A172 (cell line): ENCODE measurements at places on chromosomes 12 and 14. TPM values are rescaled to one million over a fixed set of nuclear protein-coding genes. Genes with fewer than 3 reads are reported as not detected.
A peak's percentile ranks its signal among the peaks of the same experiment; 100 is the strongest.

GRCh38 chr12:3662521-3662921 is 90.4 kb downstream of the CRACR2A start:
- DNase-seq: no peak

DNA sequence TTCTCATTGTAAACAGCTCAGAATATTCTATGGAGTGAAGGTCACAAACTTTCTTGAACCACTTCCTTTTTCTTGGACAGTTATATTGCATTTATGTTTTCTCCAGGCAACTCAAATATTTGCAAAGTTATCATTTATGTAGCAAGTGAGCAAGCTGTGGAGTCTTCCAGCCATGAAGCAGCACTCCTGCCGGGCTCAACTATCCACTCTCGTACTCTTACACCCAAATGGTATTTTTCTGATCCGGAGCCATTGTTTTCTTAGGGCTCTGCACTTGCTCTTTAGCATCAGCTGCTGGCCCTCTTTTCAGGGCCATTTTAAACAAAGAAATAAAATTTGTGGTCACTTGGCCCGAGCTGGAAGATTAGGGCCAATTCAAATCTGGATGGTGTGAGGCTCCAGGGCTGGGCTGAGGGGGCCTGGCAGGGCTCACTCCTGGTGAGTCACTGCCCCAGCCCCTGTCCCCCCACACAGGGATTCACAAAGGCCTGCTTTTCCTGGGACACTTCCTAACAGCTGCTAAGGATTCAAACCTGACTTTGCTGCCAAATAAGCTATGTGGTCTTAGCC is 19.7 kb downstream of the SYNE3 start:
- DNase-seq: no peak

GRCh38 chr14:102217399-102217798 is 77.7 kb downstream of the WDR20 start:
- no peak for DNase-seq

- no peak for DNase-seq
Observed at GRCh38 chr12:122842505-122843405, 7.5 kb downstream of the HIP1R start.

GRCh38 chr12:54680374-54680773 is 32.2 kb upstream of the DCD start:
- peak; percentile 31 for DNase-seq

DNA sequence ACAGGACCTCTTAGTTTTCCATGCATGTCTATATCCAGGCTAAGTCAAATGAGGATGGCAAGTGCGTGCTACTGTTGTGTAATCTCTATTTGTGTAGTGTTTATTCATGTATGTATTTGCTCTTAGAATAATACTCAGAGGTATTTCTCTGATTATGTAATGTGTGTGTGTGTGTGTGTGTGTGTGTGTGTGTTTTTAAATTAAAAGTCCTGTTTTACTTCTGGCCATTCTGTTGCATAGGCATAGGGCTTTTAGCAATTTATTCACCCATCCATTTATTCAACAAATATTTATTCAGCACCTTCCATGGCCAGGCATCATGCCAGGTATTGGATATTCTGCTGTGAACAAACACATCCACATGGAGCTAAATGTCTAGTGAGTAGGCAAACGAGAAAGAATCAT is 63.5 kb downstream of the PELI2 start:
- no peak for DNase-seq

DNA sequence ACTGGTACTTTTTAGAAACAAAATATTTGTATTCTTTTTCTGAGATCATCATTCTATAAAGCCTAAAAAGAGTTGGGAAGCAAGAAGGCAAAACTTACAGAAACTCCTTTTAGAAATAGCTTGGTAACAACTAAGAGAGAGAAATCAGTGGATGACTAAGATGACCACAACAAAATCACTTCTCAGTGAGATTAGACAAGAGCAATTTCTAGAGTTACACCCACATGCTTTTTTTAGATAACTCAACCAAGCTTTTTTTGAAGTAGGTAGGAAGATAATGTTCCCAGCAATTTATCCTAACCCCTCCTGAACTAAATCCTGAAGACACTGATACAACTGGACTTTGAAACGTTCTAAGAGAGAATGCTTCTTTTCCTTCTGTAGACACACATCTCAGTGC is 576.4 kb downstream of the SLC6A15 start:
- peak; percentile 19 for DNase-seq

GRCh38 chr12:7497661-7498060 is 5.9 kb downstream of the CD163 start:
- no peak for DNase-seq

GRCh38 chr12:111215881-111216280 is 153.0 kb downstream of the PHETA1 start:
- no peak for DNase-seq

GRCh38 chr12:57069523-57069922 is 9.1 kb downstream of the NEMP1 start:
- peak; percentile 65 for DNase-seq

DNA sequence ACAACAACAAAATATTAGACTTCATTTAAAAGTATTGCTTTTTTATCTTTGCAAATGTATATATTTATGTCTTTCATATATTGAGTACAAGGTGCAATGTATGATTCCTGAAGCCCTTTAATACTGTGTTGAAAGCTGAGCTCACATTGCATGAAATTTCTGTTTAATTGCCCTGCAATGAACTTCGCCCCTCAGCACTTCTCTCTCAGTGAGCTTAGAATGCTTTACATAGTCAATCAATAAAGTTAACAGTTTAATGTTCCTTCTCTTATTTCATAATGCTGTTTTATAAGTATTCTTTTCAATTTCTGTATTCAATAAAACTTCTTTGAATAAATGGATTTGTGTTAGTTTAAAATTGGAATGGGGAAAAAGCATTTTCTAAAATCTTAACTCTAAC is 607.1 kb downstream of the SOX5 start:
- no peak for DNase-seq

DNA sequence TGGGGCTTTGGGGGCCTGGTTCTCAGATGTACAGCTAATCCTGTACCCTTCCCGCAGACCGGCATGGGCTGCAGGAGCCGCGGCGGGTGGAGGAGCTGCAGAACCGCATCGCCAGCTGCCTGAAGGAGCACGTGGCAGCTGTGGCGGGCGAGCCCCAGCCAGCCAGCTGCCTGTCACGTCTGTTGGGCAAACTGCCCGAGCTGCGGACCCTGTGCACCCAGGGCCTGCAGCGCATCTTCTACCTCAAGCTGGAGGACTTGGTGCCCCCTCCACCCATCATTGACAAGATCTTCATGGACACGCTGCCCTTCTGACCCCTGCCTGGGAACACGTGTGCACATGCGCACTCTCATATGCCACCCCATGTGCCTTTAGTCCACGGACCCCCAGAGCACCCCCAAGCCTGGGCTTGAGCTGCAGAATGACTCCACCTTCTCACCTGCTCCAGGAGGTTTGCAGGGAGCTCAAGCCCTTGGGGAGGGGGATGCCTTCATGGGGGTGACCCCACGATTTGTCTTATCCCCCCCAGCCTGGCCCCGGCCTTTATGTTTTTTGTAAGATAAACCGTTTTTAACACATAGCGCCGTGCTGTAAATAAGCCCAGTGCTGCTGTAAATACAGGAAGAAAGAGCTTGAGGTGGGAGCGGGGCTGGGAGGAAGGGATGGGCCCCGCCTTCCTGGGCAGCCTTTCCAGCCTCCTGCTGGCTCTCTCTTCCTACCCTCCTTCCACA is 7.6 kb downstream of the NR4A1 start:
- no peak for DNase-seq

DNA sequence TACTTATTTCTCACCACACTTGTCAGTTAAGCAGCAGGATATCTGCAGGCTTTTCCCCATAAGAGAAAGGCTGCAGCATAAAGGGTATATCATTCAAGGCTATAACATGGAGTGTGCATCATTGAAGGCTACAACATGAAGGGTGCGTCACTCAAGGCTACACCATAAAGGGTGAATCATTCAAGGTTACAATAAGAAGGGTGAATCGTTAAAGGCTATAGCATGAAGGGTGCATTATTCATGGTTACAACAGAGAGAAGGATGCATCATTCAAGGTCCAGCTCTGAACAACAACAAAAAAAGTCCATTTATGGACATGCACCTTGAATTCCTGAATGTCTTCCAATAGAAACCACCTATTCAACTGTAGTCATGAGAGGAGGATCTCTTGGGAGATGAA is 32.8 kb upstream of the LUM start:
- no peak for DNase-seq

- no peak for DNase-seq
Observed at GRCh38 chr12:6952863-6953441, 1.8 kb downstream of the PTPN6 start.

GRCh38 chr14:33555710-33556350 is 395.0 kb downstream of the EGLN3 start:
- DNase-seq: no peak

POTEG gene
- not detected in 2 replicates for total RNA-seq

KRT3 gene
- not detected in 2 replicates for total RNA-seq

LRRC10 gene
- total RNA-seq: not detected in 2 replicates

OR5AU1 gene
- not detected in 2 replicates for total RNA-seq

PPP1R36 gene
- total RNA-seq: 0.69 TPM in 1 of 2 replicates, not detected in the other
